ENCODE measurements at places on chromosomes 5 and 9.

DNA sequence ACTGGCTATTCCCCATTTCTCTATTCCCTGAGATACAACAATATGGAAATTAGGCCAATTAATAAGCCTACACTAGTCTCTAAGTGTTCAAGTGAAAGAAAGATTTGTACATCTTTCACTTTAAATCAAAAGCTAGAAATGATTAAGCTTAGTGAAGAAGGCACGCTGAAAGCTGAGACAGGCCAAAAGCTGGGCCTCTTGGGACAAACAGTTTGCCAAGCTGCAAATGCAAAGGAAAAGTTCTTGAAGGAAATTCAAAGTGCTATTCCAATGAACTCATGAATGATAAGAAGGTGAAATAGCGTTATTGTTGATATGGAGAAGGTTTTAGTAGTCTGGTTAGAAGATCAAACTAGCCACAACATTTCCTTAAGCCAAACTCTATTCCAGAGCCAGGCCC is 256.2 kb downstream of the ZSWIM6 start:
- DNase-seq = no peak

DNA sequence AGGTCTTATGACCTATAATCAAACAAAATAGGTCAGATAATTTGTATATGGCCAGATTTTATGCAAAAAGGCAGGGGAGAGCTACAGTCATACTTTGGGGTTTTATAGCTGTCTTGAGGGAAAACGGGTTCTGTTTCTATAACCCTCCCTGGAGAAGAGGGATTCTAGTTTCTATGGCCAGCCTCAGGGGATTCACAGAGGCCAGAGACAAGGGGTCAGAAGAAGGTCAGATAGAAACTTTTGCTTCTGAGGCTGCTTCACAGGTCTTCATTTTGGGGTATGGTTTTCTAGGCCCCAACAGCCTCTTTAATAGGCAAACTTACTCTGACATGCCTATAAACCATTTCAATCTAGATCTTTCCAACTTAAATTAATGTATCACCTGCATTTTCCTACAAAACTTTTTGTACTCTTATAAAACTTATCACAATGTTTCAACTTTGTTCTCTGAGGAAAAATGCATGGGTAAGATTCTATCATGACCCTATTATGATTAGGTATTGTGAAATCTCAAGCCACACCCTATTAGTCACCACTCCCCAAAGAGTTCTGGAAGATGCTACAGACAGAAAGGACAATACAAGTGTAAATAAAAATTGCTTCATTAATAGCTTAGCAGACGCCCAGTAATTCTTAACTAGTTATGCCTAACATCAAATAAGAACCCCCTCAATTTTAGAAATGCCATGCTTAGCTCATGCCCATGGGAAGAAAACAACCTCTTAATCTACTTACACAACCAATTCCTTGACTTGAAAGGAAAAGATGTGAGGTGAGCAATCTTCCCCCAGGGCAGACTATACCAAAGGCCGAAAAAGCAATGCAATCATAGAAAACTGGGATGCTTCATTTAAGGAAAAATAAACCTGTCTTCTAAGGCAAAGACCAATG is 396.6 kb downstream of the TLR4 start:
- DNase-seq = no peak

GRCh38 chr5:51416149-51416548 is 32.9 kb downstream of the ISL1 start:
- DNase-seq = no peak

DNA sequence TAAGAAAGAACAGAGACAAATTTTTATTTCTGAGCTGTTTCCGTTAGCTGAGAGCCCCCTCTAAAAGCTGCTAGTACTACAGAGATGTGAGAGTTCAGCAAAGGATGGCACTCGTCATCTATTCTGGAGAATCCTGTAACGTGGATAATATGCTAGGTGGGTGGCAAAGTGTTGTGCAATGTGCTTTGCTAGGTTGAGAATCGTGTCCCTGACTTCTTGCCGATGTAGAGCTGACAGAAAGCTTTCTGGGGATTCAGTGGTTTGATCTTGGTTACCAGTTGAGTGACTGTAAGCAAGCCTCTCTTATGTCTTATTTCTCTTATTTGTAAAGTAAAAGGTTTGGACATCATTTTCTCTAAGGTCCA is 298.3 kb upstream of the ACTBL2 start:
- no peak for DNase-seq

- DNase-seq = no peak
Observed at GRCh38 chr9:93184432-93185265, 710 bp downstream of the WNK2 start.

DNA sequence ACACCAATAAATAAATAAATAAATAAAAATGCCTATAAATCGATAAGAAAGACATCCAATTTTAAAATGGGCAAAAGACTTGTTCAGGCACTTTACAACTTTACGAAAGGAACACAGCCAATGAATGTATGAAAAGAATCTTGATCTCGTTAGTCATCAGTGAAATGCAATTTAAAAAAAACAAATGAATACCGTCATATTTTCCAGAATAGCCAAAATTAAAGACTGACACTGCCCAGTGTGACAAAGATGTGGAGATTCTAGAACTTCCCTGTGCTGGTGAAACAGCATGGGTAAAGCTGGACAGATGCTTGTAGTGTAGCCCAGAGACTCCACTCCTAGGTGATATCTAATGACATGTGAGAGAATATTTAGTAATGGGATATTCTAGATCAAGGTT is 127.1 kb downstream of the GOLPH3 start:
- DNase-seq = no peak

DNA sequence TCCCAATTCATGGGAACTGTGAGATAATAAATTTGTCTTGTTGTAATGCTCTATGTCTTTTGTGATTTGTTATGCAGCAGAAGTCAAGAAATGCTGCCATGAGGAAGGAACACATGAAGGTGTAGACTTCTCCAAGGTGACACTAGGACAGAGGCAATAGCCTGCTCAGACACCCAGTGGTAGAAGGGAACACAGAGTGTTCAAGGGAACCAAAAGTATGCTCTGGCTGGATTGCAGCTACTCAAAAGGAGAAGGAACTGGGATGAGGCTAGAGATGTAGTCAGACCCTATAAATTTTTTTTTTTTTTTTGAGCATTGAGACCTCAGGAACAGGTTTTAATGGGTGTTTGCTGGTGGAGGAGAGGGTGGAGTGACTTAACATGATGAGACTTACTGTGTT is 232.5 kb downstream of the PARP8 start:
- DNase-seq = no peak

DNA sequence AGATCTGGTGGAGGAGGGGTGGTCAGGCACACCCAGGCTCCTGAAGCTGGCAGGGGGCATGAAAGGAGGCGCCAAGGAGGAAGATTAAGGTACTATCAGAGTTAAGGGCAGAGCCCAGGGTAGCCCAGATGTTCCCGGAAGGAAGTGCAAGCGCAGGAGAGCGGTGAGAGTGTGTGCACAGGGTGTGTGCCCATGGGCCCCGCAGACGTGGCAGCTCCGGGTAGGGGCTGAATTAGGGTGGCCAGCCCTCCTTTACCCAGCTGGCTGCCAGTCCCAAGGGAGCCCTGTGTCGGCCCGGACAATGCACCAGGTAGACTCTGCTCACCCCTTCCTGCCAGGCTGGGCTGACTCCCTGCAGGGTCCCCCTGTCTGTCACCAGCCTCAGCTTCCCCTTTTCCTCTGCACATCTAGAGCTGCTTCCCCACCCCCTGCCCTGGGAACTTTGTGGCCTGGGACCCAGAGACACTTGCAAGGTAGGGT is at the start of gene SMIM33:
Gene SMIM33 (plus strand): TSS at position 184 of the 480 bp plus-strand sequence. CDS start 118 bp downstream, at position 302.
- DNase-seq = no peak

DNA sequence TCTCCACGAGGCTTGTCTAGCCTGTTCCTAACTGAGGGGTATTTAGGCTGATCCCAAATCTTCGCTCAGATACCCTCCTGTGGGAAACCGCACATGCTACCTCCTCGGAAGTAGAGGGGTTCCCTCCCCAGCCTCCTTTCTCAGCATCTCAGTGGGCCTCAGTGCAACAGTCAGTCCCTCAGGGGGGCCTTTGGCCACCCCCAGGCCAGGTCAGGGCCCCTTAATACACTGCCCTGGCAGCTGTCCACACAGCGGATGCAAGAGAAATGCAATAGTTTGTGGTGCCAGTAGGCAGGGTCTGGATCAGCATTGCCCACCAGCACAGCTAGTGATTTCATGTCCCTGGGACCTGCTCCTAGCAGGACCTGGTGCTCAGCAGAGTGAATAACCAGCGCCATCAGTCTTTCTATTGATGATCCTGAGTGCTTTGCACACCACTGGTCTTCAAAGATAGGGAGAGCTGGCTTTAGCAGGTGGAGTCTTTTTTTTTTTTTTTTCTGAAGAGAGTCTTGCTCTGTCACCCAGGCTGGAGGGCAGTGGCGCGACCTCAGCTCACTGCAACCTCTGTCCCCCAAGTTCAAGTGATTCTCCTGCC is 7.5 kb downstream of the PLPP7 start:
- DNase-seq = no peak

DNA sequence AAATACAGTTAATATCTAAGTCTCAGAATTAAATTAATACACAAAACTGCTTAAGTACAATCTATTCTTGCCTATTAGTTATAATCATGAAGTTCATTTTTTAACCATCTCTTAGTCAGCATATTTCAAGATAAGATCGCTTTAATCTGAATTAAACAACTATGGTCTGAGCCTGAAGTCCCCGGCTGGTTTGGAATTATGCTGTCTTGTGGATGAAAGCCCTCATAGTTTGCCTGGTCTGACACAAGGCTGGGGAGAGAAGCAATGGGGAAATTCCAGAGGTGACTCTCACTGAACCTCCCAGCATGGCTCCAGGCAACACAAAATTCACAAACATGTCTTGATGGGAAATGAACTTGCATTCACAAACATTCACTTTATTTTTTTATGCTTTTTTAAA is 28.0 kb upstream of the GRAMD2B start:
- DNase-seq = no peak

GRCh38 chr5:170484459-170484831 is 19.4 kb upstream of the KCNIP1 start:
- no peak for DNase-seq

GRCh38 chr9:68949271-68950000 is 64.5 kb downstream of the PRKACG start:
- DNase-seq = peak; percentile 56

DNA sequence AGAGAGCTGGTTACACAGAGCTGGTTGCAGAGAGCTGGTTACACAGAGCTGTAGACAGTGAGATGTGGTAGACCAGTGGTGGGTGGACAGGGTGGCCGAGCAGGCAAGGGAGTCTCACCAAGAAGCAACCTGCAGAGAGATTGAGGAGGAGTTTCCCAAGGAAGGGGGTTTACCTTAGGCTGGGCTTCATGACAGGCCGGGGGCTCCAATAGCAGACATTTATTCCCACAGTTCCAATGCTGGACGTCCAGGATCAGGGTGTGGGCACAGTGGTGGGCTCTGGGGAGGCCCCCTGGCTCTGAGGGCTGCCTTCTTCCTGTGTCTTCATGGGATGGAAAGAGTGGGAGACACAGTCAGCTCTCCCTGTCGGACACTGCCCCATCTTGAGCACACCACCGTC is 386.9 kb upstream of the IRX4 start:
- DNase-seq = no peak

DNA sequence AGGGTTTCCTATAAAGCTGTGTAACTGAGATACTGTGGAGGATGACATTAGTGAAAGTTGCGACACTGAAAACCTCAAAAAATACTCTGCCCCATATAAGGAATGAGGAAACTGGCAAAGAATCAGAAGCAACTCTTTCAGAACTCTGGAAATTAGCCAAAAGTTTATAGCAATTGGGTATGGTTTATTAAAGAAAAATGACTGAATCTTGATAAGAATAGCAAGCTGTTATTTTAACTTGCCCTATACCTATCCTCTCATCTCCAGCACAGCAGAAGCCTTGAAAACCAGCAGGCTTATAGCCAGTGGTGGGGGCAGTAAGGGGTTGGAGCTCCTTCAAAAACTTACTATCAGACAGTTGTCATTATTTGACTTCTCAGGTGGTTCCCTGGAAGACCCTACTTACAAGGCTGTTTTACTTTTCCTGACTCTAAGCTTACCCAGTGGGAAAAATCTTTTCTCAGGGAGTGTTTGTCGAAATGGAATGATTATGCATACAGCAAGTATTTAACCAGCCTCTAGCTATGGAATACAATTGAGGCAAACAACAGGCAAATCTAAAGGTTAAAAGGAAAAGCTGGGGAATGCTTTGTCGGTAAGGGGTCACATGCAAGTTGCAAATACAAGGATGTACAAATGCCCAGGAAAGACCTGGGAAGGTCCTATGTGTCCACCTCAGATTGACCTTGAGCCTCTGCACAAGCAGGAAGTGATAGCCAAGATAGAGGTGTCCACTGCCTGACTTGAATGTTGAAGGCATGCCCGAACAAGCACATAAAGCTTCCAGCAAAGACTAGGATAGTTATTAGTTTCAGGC is 21.0 kb upstream of the FAM151B start:
- no peak for DNase-seq

DNA sequence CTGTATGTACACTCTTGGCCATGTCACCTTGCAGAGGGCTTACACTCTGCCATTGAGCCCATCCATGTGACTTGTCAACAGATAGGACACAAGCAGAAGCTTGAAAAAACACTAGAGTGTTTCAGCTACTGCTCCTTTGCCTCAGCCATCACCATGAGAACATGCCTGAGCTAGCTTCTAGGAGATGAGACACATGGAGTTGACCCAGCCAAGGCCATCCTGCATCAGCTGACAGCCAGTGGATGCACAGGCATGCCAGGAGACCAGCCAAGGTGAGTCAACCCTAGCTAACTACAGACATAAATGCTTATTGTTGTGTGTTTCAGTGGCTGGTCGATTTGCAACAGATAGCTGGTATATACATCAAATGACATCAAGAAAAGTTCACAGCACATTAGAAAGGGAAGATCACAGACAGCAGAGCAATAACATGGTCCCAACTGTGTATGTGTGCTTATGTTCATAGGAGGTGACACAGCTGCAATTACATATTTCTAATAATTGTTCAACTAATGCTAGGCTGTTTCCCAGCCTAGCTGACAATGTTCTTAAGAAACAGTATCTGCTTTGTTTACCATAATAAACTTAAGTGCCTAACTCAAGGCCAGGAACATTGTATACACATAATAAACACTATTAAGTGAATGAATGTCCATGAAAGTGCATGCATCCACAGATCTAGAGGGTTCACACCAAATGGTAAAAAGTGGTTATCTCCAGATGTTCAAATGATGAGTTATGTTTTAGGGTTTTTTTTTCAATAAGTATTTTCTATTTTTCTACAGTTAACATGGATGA is 105.7 kb downstream of the SPOCK1 start:
- no peak for DNase-seq

GRCh38 chr9:113274474-113275156 is 757 bp downstream of the CDC26 start:
- no peak for DNase-seq

- no peak for DNase-seq
Observed at GRCh38 chr5:162684145-162684544, 616.6 kb downstream of the GABRG2 start.

Data from sciatic nerve (tissue), 2 donors.